GM12891 (cell line): ENCODE measurements at places on chromosomes 2 and 18.

- no peak for DNase-seq
These were observed 43.6 kb downstream of the SCN9A start for GRCh38 chr2:166332106-166332505.

- DNase-seq: no peak
These were observed 67.1 kb upstream of the TAF1B start for GRCh38 chr2:9775999-9776712.

- peak; percentile 15 for DNase-seq
These were observed 173.8 kb downstream of the ICOS start for GRCh38 chr2:204110338-204110741.

GRCh38 chr2:56376699-56377665, 193.2 kb downstream of the CCDC85A start:
- no peak for DNase-seq

GRCh38 chr2:239630618-239631286, 229.9 kb upstream of the HDAC4 start:
- no peak for DNase-seq

- no peak for DNase-seq
These were observed 42.7 kb downstream of the LRP1B start for GRCh38 chr2:142088058-142088568.

DNA sequence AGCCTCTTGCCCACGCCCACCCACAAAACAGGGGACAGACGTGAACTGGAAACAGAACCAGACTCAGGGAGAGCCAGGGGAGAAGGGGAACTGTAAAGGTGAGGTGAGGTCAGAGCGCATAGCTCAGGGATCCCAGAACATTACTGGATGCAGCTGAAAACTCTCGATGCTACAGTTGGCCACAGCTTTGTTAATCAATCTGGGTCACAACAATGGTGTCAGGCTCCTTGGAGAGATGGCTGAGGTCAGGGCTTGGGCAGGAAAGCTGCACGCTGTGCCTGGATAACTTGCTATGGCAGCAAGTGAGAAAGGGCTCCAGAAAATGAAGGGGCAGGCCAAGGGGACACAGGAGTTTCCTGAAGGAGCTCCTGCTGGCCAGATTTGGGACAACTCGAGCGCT, 263.3 kb downstream of the TFCP2L1 start:
- DNase-seq: no peak

DNA sequence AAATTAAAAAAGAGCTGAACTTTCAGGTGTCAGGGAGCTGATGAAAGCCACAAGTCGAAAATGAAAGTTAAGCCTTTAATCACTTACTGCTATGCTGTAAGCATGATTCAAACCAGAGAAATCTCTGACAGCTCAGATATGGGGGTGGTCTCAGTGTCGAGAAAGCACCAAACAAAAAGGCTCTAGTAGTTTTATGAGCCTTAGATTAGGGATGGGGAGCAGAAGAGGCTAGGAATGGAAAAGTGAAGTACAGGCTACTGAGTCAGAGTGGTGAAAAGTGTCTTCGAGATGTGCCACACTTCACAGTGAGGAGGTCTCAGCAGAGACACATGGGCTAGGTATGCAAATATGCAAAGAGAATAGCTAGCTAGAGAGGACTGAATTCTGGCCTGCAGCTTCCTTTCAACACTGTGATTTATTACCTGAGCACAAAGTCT, 482.2 kb downstream of the SPAG16 start:
- DNase-seq: peak; percentile 21

DNA sequence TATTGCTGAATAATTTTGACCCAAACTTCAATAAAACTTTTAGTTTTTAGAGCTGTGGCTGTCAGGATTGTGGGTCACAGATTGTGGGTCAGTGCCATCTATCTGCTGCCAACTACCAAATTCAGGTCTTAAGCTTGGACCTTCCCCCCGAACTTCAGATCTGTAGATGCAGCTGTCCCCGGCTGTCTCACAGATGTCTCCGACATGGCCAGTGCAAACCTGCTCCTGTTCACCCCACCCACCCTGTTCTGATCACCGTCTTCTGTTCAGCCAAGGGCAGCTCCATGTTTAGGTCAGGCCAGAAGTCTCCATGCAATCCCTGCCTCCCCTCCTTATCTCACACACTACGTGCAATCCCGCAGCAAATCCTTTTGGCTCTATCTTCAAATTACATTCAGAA, 175.0 kb downstream of the PRKCE start:
- no peak for DNase-seq

DNA sequence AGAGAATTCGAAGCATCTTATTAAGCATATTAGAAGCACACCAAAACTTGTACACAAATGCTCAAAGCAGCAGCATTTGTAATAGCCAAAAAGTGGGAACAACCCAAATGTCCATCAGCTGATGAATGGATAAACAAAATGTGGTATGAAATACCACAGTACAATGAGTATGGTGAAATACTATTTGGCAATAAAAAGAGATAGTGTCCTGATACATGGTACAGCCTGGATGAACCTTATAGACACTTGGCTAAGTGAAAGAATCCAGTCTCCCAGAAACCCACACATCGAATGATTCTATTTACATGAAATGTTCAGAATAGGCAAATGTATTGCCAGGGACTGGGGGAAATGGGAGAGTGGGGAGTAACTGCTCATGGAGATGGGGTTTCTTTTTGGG, 3.0 kb downstream of the SPATA3 start:
- DNase-seq: no peak

DNA sequence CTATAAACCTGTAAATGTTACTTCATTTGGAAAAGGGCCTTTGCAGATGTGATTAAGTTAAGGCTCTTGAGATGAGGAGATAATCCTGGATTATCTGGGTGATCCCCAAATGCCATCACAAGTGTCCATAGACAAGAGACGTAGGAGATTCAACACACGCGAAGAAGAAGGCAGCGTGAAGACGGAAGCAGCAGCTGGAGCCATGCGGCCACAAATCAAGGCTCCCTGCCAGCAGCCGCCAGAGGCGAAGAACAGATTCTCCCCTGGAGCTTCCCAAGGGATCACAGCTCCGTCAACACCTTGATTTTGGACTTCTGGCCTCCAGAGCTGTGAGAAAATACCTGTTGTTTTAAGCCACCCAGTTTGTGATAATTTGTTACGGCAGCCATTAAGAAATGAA, 11.0 kb upstream of the VAPA start:
- no peak for DNase-seq

DNA sequence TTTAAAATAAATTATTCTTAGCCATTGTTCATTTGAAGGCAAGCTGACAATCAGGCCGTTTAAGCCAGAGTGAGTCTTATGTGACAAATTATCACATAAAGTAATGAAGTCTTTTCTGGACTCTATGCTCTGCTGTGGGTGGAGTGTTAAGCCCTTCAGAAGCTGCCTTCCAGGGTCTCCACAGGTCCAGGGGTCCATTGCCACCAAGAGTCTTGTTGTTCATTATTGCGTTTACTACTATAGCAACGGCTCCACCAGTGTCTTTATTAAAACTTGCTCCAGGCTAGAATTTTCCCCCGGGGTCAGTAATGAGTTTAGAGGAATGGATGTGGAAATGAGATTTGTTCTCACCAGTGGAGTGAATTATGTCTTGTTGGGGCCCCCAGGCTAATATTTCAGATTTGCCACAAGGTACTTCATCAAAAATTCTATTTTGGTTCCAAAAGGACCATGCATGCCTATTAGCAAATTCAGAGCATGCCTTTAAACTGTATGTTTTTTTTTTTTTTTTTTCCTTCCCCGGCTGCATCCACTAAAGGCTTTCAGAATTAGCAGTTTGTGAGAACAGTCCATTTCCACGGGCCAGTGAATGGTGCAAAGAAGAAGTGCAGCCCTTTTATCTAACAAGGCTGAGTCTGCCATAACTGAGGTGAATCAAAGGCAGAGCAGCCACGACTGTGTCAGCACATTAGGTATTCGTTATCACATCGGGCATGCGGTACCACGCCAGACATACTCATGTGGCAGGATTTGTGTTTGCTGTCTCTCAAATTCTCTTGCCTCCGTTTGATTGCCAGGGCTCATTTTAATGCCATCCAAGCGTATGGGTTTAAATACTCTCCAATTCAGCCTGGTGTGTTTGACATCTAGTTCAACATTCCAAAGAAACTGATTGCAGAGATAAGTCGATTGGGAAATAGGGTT, 26.2 kb upstream of the LRRTM1 start:
- DNase-seq: no peak

DNA sequence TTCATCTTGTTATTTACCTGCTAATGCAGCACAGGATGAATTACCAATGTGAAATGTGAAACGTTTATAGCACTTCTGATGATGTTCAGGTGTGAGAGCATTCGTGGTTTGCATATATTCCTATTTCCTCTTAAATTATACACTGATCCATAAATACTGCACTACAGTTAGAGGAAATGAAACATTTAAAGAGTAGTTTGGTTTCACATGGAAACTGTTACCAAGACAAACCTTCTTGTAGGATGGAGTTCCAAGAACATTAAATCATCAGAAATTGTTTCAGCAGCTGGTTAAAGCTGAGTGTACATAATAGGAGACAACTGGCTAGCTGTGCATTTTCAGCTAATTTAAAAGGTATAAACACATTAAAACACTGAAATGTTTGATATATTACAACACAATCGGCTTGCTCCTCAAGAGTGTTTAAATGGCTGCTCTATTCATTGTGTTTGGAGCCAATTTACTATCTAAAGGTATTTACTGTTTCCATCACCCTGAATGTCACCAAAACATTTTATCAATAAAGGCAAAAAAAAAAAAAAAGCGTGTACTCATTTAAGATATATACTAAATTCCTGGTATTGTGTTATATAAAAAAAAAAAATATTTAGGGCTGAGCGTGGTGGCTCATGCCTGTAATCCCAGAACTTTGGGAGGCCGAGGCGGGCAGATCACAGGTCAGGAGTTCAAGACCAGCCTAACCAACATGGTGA, 100.6 kb downstream of the DYM start:
- DNase-seq: no peak

DNA sequence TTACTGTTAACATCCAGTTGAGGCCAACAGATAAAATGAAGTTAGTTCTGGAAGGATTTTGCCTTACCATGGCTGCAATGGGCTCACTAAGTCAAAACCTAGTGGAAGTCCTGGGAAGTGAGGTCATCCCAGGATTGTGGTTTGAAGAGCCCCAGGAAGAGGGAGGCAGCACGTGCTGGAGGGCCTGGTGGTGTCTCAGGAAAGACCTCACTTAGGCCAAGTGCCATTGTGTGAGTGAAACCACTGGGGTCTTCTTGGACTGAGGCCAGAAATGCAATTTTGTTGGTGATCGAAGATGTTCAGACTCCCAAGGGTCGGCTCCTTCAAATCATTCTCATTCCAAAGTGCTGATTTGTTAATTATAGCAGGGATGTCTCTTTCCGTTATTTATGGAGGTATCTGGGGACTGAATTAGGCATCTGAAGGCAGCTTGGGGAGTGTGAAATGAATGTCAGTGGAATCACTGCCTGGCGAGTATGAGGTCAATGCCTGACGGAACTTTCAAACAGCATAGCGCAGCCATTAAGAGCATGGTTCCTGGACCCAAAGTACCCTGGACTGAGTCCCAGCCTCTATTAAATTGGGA, 60.0 kb downstream of the IL1R2 start:
- no peak for DNase-seq

- peak; percentile 25 for DNase-seq
These were observed 77.9 kb downstream of the DTNA start for GRCh38 chr18:34787931-34788532.

DNA sequence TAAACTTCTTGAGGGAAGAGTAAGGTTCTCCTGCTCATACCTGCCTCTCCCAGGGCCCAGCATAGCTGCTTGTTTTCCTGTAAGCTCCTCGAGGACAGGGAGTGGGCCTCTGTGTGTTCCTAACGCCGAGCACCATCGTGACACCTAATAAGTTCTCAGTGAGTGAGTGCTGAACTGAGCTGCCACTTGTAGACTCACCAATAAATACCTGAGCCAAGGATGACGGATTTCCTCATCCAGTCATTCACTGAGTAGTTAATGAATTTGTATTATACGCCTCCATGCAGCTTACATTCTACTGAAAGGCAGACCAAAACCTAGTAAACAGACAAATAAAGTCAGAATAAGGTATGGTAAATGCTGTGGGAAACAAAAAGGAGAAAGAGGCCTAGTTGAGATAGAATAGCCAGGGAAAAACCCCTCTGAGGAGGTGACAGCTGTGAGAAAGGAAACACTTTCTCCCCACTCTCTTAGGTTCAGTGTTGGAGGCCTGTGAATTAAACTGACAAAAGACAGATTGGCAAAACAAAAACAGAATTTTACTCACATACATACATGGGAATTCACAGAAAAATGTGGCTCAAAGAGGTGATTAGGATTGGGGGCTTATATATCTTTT, 138.6 kb downstream of the B3GNT2 start:
- DNase-seq: no peak

DNA sequence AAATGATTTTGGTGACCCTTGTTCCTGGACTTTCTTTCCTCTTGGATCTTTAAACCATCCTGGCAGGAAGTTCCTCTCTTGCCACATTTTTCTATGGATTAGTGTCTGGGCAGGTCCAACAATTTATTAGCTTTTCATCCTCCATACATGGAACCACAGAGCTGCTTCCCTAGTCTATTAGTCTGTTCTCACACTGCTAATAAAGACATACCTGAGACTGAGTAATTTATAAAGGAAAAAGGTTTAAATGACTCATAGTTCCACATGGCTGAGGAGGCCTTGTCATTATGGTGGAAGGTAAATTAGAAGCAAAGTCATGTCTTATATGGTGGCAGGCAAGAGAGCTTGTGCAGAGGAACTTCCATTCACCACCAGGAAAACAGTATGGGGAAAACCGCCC, 122.9 kb downstream of the DDX1 start:
- no peak for DNase-seq

- DNase-seq: no peak
These were observed 605 bp downstream of the C2orf68 start for GRCh38 chr2:85611217-85611704.

DNA sequence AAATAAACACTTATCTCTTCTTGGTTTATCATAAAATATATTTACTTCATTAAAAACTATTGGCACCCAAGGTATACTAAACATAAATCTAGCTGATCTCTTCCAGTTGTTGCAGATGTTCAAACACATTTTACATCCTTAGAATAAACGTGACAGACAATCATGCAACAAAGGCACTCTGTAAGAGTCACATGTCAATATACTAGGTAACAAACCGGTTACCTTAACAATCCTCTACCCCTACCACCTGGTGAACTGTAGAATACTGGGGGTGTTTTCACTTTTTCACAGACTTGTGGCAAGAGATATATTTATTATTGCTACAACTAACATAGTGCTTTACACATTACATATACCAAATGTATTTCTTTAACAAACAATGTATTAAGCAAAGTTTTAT, 15.8 kb downstream of the STK17B start:
- DNase-seq: no peak

DNA sequence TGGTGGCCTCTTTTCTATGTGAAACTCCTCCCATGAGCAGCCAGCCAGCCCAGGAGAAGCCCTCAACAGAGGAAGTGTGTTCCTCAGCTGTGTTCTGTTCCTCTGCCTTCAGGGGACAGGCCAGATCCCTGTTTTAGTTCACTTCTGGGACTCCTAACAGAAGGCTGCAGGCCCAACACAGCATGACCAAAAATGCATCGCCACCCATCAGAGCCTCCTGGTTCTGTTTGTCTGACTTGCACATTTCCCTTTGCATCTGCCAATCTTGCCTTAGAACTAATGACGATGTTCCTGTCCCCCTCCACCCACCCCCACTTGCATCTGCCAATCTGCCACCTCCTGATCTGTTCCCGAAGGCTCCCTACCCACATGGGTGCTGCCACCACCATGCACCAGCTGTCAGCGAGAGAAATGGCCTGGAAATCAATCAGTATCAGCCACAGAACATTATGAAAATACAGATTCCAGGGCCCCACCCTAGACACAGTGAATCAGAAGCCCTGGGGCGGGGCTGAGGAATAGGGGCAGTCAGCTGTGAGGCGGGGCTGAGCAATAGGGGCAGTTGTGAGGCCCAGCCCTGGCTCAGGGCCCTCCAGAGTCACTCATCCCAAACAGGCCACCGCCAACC, 51.0 kb downstream of the FAM168B start:
- no peak for DNase-seq

GRCh38 chr18:28439870-28440269, 262.9 kb upstream of the CDH2 start:
- DNase-seq: no peak
